ENCODE measurements at places on chromosomes 1 and 21.

- no peak for DNase-seq
Measured at GRCh38 chr21:36557316-36557715, 77.4 kb upstream of the CLDN14 start.

DNA sequence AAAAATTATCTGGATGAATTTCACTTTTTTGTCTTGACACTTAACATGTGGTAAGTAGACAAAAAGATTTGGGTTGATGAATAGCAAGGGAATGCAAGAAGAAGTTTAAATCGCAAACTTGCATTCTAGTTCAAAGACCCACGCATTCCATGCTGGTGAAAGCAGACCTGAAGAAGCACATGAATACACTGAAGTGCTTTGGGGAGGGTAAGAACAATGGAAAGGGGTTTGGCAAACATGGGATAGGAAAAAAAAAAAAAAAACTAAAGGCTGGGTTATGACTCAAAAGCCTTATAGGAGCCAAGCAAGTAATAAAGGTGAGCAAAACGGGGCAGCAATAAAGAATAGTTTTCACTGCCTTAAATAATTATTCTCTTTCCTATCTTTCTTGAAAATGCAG lies 450.2 kb downstream of the LMO4 start:
- DNase-seq: no peak

DNA sequence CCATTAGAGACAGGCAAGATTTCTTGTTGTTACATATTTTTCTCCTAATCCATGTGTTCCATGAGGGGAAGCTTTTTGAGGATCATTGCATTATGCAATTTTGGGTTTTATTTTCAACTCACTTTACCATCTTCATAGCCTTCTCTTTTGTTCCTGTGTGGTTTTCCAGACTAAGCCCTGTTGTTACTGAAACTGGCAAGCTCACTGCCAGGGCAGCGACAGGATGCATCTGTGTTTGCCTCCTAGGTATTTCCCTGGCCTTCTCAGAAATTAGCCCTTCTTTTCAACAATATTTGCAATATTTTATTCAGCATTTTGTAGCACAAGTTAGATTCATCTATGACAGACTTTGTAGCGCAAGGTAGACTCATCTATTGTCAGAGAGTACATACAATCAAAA lies 134.2 kb upstream of the CYYR1 start:
- DNase-seq: no peak

- no peak for DNase-seq
Measured at GRCh38 chr1:98690576-98690975, 29.1 kb downstream of the SNX7 start.

- DNase-seq: no peak
Measured at GRCh38 chr21:31293986-31294385, 50.1 kb downstream of the TIAM1 start.

- no peak for DNase-seq
Measured at GRCh38 chr1:229784834-229785233, 158.8 kb downstream of the URB2 start.

DNA sequence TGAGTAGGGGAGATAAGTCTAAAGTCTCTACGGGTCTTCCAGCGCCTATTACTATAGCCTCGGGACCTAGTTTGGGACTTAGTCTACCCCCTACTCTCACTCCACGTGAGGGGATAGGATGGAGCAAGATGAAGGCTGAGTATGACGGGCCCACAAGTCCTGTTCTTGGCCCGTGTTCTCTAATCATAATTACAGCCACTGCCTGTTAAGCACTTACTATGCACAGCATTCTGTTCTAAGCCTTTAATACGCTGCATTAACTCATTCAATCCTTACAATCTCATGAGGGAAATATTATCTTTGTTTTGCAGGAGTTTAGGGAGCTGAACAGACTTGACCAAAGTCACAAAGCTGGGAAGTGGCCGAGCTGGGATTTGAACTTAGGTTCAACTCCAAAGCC lies 23.9 kb upstream of the EPB41 start:
- DNase-seq: no peak

GRCh38 chr1:150168960-150169601 lies 19.4 kb downstream of the PLEKHO1 start:
- DNase-seq: peak; percentile 34

- no peak for DNase-seq
Measured at GRCh38 chr1:16903054-16903453, 7.3 kb downstream of the RNU1-2 start.

- DNase-seq: no peak
Measured at GRCh38 chr1:184044603-184045376, 6.7 kb upstream of the TSEN15 start.

DNA sequence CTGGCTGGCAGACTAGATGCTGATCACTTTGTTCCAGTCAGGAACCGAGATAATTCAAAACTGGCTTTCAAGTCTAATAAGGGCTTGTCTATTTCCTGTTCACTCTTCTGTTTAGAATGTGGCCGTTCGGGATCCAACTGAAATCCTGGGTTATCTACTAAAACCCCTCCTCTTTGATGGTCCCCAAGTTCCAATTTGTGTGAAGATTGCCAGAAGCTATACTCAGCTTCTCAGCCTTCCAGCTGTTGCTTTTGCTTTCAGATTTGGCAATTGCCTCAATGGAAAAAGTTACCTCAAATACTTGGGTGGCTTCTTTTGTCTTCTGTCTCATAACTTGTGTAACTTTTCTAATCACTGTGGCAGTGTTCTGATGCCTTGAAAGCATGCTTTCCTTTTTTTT lies 43.7 kb downstream of the BTBD8 start:
- DNase-seq: no peak

DNA sequence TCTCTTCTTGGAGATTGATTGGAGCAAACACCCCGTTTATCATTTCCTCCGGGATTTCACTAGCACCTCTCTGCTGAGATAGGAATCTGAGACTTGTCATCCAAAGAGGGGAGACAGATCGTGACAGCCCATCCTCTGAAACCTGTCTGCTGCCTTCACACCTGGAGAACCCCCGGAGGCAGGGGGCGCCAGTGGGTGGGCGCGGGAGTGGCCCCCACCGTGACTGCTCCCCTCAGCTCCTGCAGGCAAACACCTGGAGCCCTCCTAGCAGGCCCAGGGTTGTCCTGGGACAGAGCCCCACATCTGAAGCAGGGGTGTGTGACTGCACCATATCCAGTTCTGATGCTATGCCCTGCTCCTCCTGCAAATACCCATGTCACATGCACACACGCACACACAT lies 209.5 kb upstream of the POU3F1 start:
- DNase-seq: no peak

GRCh38 chr21:41482301-41482700 lies 25.7 kb downstream of the TMPRSS2 start:
- DNase-seq: no peak

Data from activated T-cell treated with anti-CD3 and anti-CD28 coated beads for 1 hour (primary cell).